Activated T-helper 17 cell treated with anti-CD3 and anti-CD28 coated beads, Interleukin-2, amount 50 U/mL, for 72 hours (primary cell): ENCODE measurements at places on chromosomes 2 and 18.

DNA sequence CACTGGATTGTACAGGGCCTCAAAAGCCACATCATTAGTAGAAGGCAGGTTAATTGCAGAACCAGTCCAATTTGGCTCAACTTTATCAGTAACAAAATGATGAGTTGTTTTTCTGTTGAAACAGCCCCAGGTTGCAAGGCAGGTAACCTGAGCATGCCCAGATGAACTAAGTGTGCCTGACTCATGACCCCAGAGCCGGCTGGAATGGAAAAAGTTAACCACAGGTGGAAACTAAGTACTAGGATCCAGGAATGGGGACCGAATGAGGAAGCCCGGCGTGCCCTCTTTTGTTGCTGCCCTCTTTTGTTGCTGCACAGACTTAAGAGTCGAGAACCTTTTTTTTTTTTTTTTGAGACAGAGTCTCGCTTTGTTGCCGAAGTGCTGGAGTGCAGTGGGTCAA lies 79.5 kb upstream of the YWHAQ start:
- ATAC-seq: peak; percentile 42

DNA sequence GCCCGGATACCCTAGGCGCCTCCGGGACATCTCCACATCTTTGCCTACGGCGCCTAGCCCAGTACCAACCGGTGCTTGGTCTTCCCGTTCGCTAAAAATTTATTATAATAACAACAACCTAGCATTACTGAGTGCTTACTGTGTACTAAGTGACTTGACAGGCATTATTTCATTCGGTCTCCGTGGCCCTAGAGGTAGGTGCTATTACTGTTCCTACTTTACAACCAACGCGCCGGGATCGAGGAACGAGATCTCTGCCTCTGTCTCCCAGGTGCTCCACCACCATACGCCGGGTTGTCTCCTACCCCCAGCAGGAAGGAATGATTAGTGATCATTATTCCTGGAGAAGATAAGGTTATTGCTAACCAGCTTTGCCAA lies 657 bp upstream of the BIN1 start:
- ATAC-seq: peak; percentile 18

- no peak for ATAC-seq
These were observed 89.4 kb downstream of the PMS1 start for GRCh38 chr2:189873696-189874095.

GRCh38 chr2:138182250-138182936 lies 218.1 kb downstream of the HNMT start:
- no peak for ATAC-seq

- no peak for ATAC-seq
These were observed 87.4 kb upstream of the CAPN13 start for GRCh38 chr2:30894498-30895119.

DNA sequence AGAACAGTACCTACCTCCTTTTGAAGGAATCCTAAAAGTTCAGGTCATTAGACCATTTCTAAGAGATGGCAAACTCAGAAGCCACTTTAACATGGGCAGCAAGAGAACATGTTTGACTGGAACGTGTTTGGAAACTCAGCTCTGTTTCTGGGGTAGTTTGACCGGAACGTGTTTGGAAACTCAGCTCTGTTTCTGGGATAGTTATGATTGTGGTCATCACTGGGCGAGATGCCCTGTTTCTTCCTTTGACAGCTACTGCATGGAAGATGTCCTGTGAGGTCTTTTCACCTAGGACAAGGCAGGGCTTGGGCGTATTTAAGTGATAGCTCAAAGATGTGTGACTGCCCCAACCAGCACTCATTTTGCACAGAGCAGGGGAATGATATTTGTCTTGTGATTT lies 19.9 kb upstream of the SERPINB13 start:
- no peak for ATAC-seq

DNA sequence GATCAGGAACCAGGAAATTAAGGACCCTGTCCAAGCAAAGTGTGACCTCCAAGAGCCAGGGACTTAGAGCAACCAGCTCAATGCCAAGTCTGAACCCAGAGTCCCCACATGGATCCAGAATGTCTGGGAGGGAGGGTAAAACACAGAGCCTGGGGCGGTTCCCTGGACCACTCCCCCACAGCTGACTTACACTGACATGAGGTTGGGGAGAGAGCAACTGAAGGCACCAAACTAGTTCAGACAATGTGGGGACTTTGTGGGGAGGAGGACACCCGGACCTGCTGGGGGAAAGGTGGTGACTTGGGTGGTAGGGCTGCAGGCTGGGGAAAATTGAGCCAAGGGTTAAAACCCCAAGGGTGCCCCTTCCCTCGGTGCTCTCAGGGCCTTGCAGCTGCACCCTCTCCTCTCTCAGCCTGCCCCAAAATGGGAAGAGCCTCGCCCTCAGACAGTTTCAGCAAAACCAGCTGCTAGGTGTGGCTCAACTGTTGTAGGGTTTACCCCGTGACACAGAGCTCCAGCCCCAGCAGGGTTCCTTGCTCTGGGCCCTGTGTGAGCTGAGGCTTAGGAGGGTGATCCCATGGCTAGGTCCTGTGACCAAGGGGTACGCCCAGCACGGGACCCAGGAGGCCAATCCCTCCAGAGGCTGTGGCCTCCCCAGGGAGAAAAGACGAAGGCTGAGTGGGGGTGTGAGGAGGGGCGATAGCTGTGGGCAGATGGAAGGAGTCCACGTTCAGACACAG lies 28.6 kb downstream of the MARCO start:
- no peak for ATAC-seq

GRCh38 chr2:127096718-127097470 lies 10.1 kb downstream of the BIN1 start:
- no peak for ATAC-seq
